Glutamatergic neuron (in vitro differentiated cells): ENCODE measurements at places on chromosomes 5 and 9. TPM values are rescaled to one million over a fixed set of nuclear protein-coding genes. Genes with fewer than 3 reads are reported as not detected.

DNA sequence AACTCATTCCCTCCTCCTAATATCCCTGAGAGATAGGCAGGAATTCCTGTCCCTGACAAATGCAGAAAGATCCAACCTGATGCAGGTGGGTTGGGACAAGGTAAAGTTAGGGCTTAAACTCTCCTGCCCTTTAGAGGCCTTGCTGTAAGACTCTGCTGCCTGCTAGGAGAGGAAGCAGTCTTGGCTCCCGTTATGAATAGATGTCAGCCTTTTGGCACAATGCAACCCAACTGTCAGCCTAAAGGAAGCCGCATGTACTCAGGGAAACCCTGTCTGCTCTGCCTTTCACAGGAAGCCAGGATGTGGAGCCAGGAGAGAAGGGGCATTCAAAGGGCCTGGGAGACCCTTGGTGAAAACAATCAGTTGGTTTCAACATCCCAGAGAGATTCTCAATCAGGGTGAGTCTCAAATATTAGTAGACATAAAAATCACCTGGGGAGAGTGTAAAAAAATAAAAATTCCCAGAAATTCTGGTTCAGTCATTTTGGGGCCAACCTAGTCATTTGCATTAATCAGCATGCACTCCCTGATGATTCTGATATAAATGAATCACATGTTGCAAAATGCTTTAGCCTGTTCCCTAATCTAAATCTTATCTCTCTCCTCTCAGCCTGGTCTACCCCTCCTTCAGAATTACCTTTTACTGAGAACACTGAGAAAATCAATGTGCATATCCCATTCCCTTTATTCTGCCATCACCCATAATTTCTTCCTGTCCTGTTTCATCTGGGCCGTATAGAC lies 136.2 kb upstream of the TRIM32 start:
- DNase-seq = no peak

- DNase-seq = no peak
These were observed 385.8 kb downstream of the EFNA5 start for GRCh38 chr5:107284822-107285525.

The C5orf52 gene
- total RNA-seq = not detected

The NR6A1 gene
- total RNA-seq = 51.0 TPM

- no peak for DNase-seq
These were observed 6.2 kb downstream of the NOL6 start for GRCh38 chr9:33467526-33467925.

The PROP1 gene
- total RNA-seq = not detected

The GPR21 gene
- 3.8 TPM for total RNA-seq

GRCh38 chr5:145776886-145777285 lies 58.3 kb downstream of the PRELID2 start:
- DNase-seq = no peak

DNA sequence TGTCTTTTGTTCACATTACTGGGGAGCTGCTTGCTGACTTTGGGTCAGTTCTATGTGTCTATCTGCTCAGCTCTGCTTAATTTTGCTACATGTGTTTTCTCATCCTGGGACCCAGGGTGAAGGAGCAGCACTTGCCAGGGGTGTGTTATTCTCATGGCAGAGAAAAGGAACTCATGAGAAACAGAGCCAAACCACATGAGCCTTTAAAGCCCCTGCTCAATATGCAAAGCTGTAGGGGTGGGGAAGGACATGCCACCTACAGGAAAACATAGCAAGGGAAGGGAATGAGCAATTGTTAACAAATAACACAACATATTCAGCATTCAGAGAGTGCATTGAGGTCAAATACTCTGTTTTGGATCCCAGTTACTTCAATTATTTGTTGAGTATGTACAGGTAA lies 290.9 kb downstream of the CDK5RAP2 start:
- no peak for DNase-seq

GRCh38 chr9:18786911-18787650 lies 245.9 kb downstream of the SAXO1 start:
- DNase-seq = no peak

DNA sequence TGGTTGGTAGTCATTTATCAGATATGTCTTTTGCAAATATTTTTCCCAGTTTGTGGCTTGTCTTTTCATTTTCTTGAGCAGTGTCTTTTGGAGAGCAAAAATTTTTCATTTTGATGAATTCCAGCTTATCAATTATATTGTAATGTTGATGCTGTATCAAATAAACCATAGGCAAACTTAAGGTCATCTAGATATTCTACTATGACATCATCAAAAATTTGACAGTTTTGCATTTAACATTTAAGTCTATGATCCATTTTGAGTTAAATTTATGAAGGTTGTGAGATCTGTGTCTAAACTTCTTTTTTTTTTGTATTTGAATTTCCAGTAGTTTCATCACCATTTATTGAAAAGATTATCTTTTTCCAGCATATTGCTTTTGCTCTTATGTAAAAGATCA lies 505.5 kb upstream of the COX7C start:
- DNase-seq = no peak

GRCh38 chr5:40678460-40679147 lies 1.1 kb upstream of the PTGER4 start:
- DNase-seq = no peak

The PDE6A gene
- not detected for total RNA-seq

- no peak for DNase-seq
These were observed 20.0 kb downstream of the PHF2 start for GRCh38 chr9:93596399-93596798.

GRCh38 chr9:137242269-137243203 lies 1.4 kb downstream of the TUBB4B start:
- no peak for DNase-seq

DNA sequence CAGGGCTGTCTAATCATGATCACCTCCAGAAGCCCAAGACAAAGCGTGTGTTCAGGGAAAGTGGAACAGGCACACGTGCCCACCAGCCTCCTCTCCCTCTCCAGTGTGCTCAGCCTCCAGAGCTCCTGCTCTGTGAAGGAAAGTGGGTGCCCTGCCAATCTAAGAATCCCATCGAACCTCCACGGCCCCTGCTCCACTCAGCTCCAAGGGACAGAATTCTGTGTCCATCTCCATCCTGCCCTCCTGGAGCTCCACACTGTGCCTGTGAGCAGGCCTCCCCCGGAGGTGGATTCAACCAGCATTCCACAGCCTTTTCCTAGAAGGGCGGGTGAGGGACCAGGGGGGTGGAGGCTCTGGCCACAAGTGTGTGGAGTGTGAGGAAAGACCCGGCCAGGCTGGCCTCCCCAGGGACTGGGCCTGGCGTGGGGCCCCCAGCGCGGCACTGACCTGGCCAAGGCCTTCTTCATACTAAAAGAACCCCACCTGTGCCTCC lies 6.0 kb downstream of the EEIG1 start:
- no peak for DNase-seq

GRCh38 chr5:79975422-79975821 lies 15.6 kb downstream of the MTX3 start:
- DNase-seq = no peak

GRCh38 chr9:127185931-127186781 lies 63.7 kb upstream of the ANGPTL2 start:
- peak; percentile 8 for DNase-seq

The SPRY4 gene
- 12.5 TPM for total RNA-seq

GRCh38 chr5:131746423-131746822 lies 50.4 kb downstream of the FNIP1 start:
- DNase-seq = no peak

DNA sequence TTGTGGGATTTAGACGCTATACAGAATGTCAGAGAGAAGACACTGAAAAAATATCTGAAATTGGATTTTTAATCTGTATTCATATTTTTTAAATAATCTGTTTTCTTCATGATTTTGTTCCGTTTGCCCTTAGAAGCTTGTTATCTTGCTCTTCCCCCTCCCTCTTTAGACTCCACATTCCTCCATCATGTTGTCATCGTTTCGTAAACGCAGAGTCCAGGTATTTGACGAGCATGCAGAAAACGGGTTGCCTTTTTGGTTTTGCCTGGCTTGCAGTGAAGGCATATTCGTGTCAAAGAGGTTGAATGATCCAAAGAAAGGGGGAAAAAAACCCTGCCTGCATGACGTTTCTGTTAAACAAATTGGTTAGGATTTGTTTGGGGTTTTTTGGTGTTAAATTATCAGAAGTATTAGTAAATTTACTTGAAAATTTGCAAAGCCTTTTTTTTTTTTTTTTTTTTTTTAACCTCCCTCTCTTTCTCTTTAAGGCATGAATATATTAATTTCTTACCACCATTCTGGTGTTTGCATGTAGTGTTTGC lies 2.9 kb downstream of the SPTAN1 start:
- DNase-seq = no peak

DNA sequence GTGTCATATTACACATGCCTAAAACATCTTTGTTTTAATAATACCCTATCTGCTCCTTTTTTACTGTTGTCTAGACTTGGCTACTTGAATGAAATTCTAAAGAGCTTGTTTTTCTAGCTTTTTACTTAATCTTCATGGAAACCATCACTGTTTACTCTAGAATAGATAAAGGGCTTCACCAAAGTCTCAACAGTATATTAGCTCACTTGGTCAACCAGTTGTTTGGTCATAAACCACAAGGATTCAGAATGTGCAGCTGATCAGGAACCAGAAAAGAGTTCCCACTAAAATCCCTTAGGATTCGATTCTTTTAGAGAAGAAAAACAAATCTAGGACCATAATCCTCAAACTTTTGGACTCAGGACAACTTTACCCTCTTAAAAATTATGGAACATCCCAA lies 38.0 kb downstream of the CDO1 start:
- no peak for DNase-seq

- no peak for DNase-seq
These were observed 101.8 kb downstream of the ZDHHC21 start for GRCh38 chr9:14591411-14591810.

GRCh38 chr5:3392306-3392939 lies 203.2 kb upstream of the IRX1 start:
- peak; percentile 55 for DNase-seq

- DNase-seq = no peak
These were observed 392.7 kb downstream of the CDH9 start for GRCh38 chr5:26645659-26646058.

DNA sequence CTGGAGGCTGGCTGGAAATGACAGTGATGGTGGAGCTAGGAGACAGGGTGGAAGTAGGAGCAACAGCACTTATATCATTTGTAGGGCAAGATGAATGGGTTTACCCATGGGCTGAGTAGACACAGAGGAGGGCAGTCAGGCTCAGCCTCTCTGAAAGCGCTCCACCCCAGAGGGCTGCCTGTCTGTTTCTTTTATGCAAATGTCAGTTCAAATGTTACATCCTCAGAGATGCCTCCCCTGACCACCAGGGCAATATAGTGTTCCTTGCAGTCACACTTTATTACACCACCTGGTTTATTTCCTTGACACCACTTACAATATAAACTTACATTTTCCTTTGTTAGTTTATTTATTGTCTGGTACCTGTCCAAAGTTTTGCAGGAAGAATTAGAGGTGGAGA lies 159.5 kb upstream of the IL12B start:
- no peak for DNase-seq

DNA sequence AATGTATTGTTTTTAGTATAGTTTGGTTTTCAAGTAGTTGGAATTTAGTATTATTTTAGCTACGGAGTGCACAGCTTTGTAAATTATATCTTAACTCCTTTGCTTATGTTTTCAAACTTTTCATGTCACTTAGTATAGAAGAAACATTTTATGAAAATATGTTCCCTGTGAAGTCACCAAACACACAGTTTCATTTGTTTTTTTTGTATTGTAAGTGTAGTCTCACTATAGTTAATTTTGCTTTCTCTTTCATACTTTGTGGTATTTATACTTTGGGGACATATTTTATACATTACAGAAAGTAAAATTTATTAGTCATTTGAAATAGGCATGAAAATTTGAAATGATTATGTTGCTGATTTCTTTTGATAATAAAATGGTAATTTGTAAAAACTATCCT lies 5.0 kb downstream of the CHSY3 start:
- DNase-seq = no peak

DNA sequence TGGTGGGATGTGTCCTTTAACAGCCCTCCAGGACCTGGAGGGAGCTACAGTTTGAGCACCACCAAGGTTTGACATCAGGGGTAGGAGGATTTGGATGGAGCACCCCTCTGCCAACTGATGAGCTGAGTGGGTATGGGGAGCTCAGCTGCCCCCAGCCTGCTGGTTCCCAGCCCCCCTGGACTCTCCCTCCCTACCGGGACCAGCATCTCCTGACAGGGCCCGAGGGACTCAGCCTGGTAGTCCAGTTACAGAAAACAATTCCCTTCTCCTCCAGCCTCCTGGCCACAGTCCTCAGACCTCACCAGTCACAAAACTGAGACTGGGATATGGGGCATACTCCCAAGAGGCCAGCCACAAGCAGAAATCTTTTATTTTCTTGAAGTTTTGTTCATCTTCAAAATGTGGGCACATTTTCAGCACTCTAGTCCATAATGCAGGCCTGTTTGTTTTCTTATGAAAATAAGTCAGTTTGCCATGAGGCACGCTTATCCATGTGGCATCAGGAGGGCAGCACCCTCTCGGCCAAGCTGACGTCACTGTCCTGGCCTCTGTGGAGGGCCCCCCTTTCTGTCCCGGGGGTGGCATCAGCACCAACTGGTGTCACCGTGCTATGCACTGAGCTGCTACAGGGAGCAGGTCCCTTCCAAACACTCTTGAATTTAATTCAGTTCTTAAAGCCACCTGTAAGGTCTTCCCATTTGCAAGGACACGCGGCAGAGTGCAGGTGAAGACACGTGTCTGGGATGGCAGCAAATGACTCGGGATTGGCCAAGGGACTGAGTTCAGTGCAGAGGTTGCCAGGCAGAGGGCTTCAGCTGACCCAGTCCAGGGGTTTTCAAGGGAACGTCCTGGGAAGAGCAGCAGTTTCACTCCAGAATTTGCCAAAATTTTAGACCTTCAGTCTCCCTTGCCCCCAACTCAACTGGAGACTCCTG lies 187.6 kb downstream of the GADD45G start:
- DNase-seq = no peak

GRCh38 chr5:73382401-73382740 lies 66.2 kb downstream of the FOXD1 start:
- DNase-seq = no peak
